ENCODE measurements at places on chromosomes 2 and 18. TPM values are rescaled to one million over a fixed set of nuclear protein-coding genes. Genes with fewer than 3 reads are reported as not detected.

DNA sequence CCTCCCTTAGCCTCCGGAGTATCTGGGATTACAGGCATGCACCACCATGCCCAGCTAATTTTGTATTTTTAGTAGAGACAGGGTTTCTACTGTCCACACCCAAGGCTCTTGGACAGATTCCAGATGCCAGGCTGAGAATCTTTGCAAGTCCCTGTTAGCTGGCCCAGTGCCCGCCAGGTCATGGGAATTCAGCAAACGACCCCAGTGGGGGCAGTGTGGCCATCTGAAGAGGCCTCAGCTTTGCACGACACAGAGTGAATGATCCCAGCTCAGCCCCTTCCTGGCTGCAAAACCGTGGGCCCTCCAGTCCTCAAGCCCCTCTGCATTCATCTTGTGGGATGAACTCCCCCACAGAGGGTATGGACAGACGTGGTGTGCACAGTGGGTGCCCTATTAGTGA lies 179.5 kb upstream of the ID2 start:
- peaks cover 9% of the 10 kb centered on the region for H3K4me1 ChIP-seq
- H3K27me3 ChIP-seq, result no peaks in the 10 kb centered on the region
- no peak overlapping the region for H3K27ac ChIP-seq
- no peaks in the 10 kb centered on the region for H3K36me3 ChIP-seq
- H3K4me3 ChIP-seq, result no peak overlapping the region

- no peaks in the 10 kb centered on the region for H3K36me3 ChIP-seq
- DNase-seq, result no peak
- peak overlapping the region; percentile 78 for H3K4me3 ChIP-seq
Measured at GRCh38 chr2:19362094-19362754, 3.8 kb upstream of the OSR1 start.

GRCh38 chr18:40752316-40752715 lies 1202.7 kb upstream of the PIK3C3 start:
- H3K4me3 ChIP-seq, result no peak overlapping the region
- no peak for DNase-seq
- H3K36me3 ChIP-seq, result no peaks in the 10 kb centered on the region
- no peak overlapping the region for H3K27ac ChIP-seq
- no peaks in the 10 kb centered on the region for H3K4me1 ChIP-seq

DNA sequence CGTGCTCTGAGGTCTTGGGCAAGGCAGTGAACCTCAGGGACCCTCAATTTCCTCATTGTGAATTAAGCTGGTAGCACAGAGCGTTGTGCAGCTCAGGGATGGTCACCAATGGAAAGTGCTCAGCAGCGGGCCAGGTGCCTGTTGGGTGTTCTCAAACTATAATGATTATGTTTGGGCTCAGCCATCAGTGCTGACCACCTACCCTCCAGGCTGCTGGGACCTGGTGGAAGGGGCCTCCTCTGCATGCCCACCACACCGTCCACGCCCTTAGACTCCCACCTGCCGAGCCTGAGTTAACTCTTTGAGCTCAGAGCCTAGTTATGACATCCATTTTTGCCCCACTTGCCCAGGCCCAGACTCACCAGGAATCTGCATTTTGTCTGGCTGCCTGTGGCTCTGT lies 35.0 kb downstream of the GLI2 start:
- peaks cover 6% of the 10 kb centered on the region for H3K27me3 ChIP-seq
- H3K36me3 ChIP-seq, result no peaks in the 10 kb centered on the region
- peaks cover 4% of the 10 kb centered on the region for H3K4me1 ChIP-seq

NAT8 gene
- total RNA-seq, result not detected

DNA sequence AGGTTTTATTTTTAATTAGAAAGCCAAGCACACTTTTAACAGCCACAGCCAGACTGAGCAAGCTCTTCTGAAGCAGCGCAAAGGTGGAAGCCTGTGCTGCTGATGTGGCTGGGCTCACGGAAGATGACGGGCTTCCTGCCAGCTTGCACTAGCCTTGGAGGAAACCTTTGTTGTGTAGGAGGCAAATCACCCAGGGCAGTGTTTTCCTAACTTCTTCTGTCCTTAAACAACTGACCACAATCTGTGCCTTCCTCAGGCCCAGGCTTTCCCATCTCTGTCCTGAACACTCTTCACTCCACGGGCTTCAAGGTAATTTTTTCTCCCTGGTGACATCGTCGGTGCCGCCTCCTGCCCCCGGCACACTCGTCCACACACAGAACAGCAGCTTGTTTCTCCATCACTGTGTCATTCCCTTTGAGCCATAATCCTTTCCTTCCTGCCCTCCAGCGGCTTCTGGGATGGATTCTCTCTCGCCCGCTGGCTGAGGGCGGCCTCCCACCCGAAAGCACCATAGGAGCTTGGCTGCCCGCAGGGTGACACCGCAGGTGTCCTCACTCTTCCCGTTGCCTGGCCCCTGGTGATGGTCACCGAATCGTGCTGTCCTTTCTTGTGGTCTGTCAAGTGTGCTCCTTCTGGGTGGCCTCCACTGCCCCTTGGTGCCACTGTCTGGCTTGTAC lies 31.1 kb upstream of the INHBB start:
- H3K27me3 ChIP-seq, result no peaks in the 10 kb centered on the region
- H3K27ac ChIP-seq, result no peak overlapping the region
- peaks cover 34% of the 10 kb centered on the region for H3K4me1 ChIP-seq
- no peaks in the 10 kb centered on the region for H3K36me3 ChIP-seq
- DNase-seq, result no peak
- no peak overlapping the region for H3K4me3 ChIP-seq

GRCh38 chr2:219442256-219443015 lies 7.8 kb downstream of the SPEG start:
- H3K36me3 ChIP-seq, result no peaks in the 10 kb centered on the region
- H3K4me3 ChIP-seq, result peak overlapping the region; percentile 67
- peak overlapping the region; percentile 78 for H3K27ac ChIP-seq
- peaks cover 82% of the 10 kb centered on the region for H3K27me3 ChIP-seq
- no peak for DNase-seq
- peaks cover 66% of the 10 kb centered on the region for H3K4me1 ChIP-seq

- DNase-seq, result no peak
- H3K27ac ChIP-seq, result no peak overlapping the region
- H3K4me3 ChIP-seq, result no peak overlapping the region
- no peaks in the 10 kb centered on the region for H3K27me3 ChIP-seq
- H3K36me3 ChIP-seq, result no peaks in the 10 kb centered on the region
- no peaks in the 10 kb centered on the region for H3K4me1 ChIP-seq
Measured at GRCh38 chr2:189363559-189363958, 77.7 kb upstream of the WDR75 start.

- H3K4me1 ChIP-seq, result peaks cover 8% of the 10 kb centered on the region
- no peak overlapping the region for H3K27ac ChIP-seq
- no peak for DNase-seq
- no peak overlapping the region for H3K4me3 ChIP-seq
Measured at GRCh38 chr2:207390302-207391095, 139.3 kb upstream of the CREB1 start.

ZAP70 gene
- total RNA-seq, result 0.55 TPM

- H3K27me3 ChIP-seq, result no peaks in the 10 kb centered on the region
- H3K27ac ChIP-seq, result no peak overlapping the region
- DNase-seq, result no peak
- H3K4me1 ChIP-seq, result no peaks in the 10 kb centered on the region
Measured at GRCh38 chr2:182482511-182482910, 55.7 kb upstream of the PDE1A start.

CNGA3 gene
- not detected for total RNA-seq

VWC2L gene
- not detected for total RNA-seq

- H3K27me3 ChIP-seq, result no peaks in the 10 kb centered on the region
- H3K36me3 ChIP-seq, result no peaks in the 10 kb centered on the region
- H3K4me3 ChIP-seq, result no peak overlapping the region
- H3K4me1 ChIP-seq, result peaks cover 25% of the 10 kb centered on the region
Measured at GRCh38 chr18:49178321-49178720, 227.6 kb upstream of the SMAD7 start.

DNA sequence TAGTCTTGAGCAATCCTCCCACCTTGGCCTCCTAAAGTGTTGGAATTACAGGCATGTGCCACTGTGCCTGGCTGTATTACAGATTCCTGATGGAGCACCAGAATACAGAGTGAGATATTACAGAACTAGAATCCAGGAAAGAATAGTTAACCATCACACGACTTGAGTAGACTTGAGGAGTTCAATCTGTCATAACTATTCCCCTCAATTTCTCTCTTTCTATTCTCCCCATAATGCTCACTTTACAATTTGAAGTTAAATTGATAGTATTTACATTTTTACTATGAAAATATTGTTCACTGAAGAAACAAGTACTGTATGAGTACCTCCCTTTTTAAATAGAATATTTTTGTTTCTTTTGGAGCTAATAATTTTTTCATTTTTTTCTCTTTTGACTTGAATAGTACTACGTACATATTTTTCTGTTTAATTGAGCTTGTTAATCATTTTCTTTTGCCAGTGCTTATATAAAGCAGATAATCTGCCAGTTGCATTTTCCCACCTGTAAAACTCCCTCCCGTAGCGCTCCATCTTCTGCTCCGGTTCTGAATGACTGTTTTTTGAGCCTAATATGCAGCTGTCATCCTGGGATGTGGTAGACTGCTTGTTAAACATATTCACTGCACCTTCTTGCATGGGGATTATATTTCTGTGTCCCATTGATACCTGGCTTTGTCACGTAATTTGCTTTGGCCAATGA lies 105.5 kb downstream of the MYCN start:
- H3K4me3 ChIP-seq, result no peak overlapping the region
- H3K36me3 ChIP-seq, result no peaks in the 10 kb centered on the region
- H3K27me3 ChIP-seq, result peaks cover 34% of the 10 kb centered on the region
- H3K27ac ChIP-seq, result no peak overlapping the region

- no peaks in the 10 kb centered on the region for H3K36me3 ChIP-seq
- DNase-seq, result no peak
- H3K27me3 ChIP-seq, result no peaks in the 10 kb centered on the region
- no peak overlapping the region for H3K27ac ChIP-seq
Measured at GRCh38 chr2:76039505-76039904, 328.8 kb upstream of the GCFC2 start.

FECH gene
- 37.0 TPM for total RNA-seq

IGFBP2 gene
- total RNA-seq, result 136 TPM

GRCh38 chr2:44247924-44248323 lies 27.4 kb upstream of the SLC3A1 start:
- H3K4me3 ChIP-seq, result no peak overlapping the region
- peaks cover 14% of the 10 kb centered on the region for H3K4me1 ChIP-seq
- H3K27ac ChIP-seq, result no peak overlapping the region
- DNase-seq, result no peak
- no peaks in the 10 kb centered on the region for H3K36me3 ChIP-seq
- no peaks in the 10 kb centered on the region for H3K27me3 ChIP-seq

DNA sequence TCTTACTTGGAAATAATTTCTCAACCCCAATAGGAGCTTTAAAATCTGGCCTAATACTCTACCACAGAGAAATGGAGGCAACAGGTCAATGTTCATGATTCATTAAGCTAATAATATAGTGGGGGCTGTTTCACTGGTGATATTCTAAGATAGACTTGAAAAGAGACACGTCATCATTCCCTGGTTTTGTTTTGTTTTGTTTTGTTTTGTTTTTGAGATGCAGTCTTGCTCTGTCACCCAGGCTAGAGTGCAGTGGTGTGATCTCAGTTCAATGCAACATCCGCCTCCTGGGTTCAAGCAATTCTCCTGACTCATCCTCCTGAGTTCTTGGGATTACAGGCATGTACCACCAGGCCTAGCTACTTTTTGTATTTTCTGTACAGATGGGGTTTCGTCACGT lies 37.5 kb upstream of the SOS1 start:
- peaks cover 8% of the 10 kb centered on the region for H3K4me1 ChIP-seq
- no peak overlapping the region for H3K4me3 ChIP-seq
- no peak overlapping the region for H3K27ac ChIP-seq
- DNase-seq, result no peak
- no peaks in the 10 kb centered on the region for H3K27me3 ChIP-seq

DNA sequence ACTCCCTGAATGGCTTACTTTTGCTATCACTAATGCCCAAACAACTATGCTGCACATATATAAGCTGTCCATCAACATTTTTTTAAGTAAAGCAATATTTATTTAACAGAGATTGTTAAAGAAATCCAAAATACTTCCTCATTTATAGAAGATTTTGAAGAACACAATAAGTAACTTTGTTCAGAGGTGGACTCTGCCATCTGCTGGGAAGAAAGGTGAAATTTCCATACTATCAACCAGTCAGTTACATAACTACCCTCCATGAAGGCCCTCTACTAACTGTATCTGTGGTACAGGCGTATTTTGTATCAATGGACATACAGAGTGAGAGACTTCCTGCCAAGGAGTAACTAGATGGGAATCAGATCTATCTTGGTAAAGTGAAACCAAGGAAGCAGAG lies 106.0 kb downstream of the DTNB start:
- H3K27ac ChIP-seq, result no peak overlapping the region
- H3K4me3 ChIP-seq, result no peak overlapping the region
- H3K36me3 ChIP-seq, result no peaks in the 10 kb centered on the region
- peaks cover 18% of the 10 kb centered on the region for H3K4me1 ChIP-seq

DNA sequence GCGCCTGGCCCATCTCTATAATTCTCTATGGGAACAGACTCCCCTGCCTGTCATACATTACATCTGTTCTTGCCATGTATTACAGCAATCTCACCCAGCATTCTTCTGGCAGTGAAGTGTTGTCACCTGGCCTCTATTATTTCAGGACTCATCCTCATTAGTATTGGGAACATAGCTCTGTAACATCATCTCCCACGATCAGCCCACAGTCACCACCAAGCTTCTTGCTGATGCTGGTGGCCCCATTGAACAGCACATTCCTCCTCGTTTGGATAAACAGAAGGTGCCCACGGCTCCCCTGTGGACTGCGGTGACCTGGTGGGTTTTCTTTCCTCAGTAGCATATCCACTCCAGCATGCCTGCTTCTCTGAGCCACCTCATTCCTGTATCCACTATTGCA lies 21.5 kb downstream of the CHCHD5 start:
- DNase-seq, result no peak
- no peaks in the 10 kb centered on the region for H3K36me3 ChIP-seq
- H3K27ac ChIP-seq, result no peak overlapping the region
- no peak overlapping the region for H3K4me3 ChIP-seq

DNA sequence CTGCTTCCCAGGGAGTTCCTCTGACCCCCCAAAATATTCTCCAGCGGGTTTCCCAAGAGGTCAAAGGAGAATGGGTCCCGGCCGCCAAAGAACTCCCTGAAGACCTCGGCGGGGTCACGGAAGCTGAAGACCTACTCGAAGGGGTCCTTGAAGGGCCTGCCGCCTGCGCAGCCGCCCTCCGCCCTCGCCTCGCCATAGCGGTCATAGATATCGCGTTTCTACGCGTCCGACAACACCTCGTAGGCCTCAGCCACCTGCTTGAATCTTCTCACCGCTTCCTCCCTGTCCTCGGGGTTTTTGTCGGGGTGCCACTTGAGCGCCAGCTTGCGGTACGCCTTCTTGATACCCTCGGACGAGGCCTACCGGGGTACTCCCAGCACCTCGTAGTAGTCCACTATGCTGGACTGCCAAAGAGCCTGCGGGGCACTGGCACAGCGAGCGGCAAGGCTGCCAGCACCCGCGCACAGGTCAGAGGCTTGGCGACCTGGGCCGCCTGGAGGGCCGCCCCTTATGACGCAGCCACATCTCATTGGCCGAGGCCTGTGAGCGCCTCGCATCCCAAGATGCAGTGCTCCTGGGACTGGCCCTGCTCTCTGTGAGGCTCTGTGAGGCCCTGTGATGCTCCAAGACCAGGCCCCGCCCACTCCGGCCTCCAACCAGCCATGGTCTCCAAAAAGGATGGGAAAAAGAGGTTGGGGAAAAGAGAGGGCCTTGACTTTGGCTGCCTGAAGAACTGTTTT lies 5.0 kb upstream of the UGT1A1 start:
- no peaks in the 10 kb centered on the region for H3K36me3 ChIP-seq
- no peak overlapping the region for H3K27ac ChIP-seq
- H3K4me1 ChIP-seq, result no peaks in the 10 kb centered on the region
- H3K4me3 ChIP-seq, result no peak overlapping the region
- H3K27me3 ChIP-seq, result peaks cover 19% of the 10 kb centered on the region
- DNase-seq, result no peak

GRCh38 chr2:71974846-71975245 lies 172.8 kb downstream of the CYP26B1 start:
- DNase-seq, result no peak
- H3K27ac ChIP-seq, result no peak overlapping the region
- no peak overlapping the region for H3K4me3 ChIP-seq
- H3K4me1 ChIP-seq, result no peaks in the 10 kb centered on the region
- H3K36me3 ChIP-seq, result no peaks in the 10 kb centered on the region
- H3K27me3 ChIP-seq, result peaks cover 59% of the 10 kb centered on the region

Measured in left ventricle myocardium inferior (tissue), 1 donor.